ENCODE measurements at places on chromosomes 11 and 22.

DNA sequence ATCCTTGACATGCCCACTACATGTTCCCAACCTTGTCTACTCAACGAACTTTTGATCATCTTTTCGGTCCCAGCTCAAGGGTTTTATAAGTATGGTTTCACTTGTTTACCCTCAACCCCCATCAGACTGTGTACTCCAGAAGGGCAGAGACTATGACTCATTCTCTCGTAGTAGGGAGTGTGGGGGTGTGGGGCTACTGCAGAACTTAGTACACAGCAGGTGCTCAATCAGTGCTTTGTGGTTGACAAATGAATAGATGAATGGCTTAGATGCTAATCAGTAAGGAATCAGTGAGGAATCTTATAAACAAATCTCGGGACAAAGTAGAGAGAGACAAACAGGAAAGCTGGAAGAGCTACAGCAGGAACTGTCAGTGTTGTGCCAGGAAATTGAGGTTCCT is 151.7 kb upstream of the PLET1 start:
- no peak overlapping the region for H3K27ac ChIP-seq
- DNase-seq = no peak
- peaks cover 27% of the 10 kb centered on the region for H3K4me1 ChIP-seq
- H3K36me3 ChIP-seq = peaks cover 29% of the 10 kb centered on the region

- peak; percentile 78 for DNase-seq
- H3K4me3 ChIP-seq = no peak overlapping the region
- H3K27me3 ChIP-seq = no peaks in the 10 kb centered on the region
- no peaks in the 10 kb centered on the region for H3K36me3 ChIP-seq
- H3K27ac ChIP-seq = peak overlapping the region; percentile 87
Observed at GRCh38 chr11:131465746-131466145, 95.3 kb downstream of the NTM start.

DNA sequence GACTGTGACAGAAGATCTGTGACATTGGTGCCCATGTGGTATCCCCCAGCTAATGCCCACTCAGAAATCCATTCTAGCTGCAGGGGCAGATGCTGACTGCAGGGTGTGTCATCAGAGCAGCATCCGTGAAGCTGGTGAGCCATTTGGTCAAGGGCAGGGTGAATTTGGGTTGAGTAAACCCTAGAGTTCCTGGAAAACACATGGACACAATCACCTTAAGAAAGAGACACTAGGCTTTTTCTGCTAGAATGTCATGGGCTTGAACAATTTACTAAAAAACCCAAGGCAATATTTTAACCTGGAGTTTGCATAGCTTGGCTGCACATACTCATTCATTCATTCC is 100.0 kb downstream of the ADAMTS15 start:
- no peaks in the 10 kb centered on the region for H3K4me1 ChIP-seq
- H3K27me3 ChIP-seq = peaks cover 2% of the 10 kb centered on the region
- no peak overlapping the region for H3K27ac ChIP-seq

- no peaks in the 10 kb centered on the region for H3K27me3 ChIP-seq
- peaks cover 11% of the 10 kb centered on the region for H3K36me3 ChIP-seq
- no peak for DNase-seq
- H3K4me1 ChIP-seq = peaks cover 40% of the 10 kb centered on the region
- H3K27ac ChIP-seq = peak overlapping the region; percentile 73
- H3K4me3 ChIP-seq = no peak overlapping the region
Observed at GRCh38 chr11:72070491-72070890, 9.9 kb downstream of the NUMA1 start.

DNA sequence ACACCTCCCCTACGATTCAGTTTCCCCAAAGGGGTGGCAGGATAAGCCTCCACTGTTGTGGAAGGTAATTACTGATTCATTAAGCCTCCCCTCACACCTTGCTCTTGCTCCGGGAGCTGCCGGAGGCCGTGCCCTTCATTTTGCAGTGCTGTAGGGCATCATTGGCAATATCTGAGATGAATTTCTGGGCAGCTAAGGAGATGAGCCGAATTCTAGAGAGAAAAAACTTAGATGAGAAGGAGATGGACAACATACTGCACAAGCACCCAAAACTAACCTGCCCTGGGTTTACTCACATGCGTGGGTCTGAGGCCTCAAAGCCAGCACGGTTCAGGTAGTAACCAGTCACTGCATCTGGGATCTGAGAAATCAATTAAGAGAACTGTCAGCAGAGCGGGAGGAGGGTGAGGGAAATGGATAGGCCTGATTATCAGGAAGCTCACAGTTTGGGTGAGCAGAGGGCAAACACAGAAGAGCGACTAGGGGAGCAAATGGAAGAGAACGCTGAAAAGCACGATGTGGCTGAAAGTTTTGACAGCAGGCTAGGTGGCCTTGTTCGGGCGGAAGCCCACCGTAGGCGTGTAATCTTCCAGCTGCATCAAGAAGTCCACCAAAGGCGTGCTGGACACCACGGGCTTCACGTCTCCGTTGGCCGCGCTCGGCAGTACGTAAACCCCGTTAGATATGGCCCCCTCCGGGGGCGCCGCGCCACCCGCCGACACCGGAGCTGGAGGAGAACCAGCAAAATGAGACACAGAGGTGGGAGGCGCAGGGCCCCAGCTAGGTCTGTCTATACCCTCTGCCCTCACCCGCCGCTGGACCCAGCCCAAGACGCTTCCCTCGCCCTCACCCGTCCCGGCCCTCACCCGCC is 689 bp downstream of the TAF10 start:
- H3K4me1 ChIP-seq = peaks cover 16% of the 10 kb centered on the region
- peaks cover 36% of the 10 kb centered on the region for H3K36me3 ChIP-seq
- DNase-seq = peak; percentile 24
- peak overlapping the region; percentile 86 for H3K27ac ChIP-seq
- peak overlapping the region; percentile 88 for H3K4me3 ChIP-seq

DNA sequence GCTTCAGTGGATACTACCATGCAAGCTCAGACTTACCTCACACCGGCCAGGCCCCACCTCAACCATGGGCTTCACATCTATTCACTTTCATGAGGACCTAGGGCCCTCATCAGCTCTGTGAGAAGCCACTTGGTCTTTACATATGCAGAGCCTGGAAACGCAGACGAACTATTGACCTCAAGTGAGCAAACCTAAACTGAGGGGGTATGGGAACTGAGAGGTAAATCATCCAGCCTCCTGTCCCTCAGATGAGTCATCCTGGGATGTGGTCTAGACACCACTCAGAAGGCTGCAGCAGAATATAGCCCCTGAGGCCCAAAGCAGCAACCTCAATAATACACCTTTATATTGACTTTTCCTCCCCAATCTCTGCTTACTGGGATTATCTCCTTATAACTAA is 578.0 kb downstream of the INSC start:
- peaks cover 10% of the 10 kb centered on the region for H3K4me1 ChIP-seq
- H3K27me3 ChIP-seq = peaks cover 3% of the 10 kb centered on the region
- H3K4me3 ChIP-seq = no peak overlapping the region
- no peak overlapping the region for H3K27ac ChIP-seq

Measured in WTC11 (cell line).